Naive B cell (primary cell): ENCODE measurements at places on chromosomes 1 and 21. TPM values are rescaled to one million over a fixed set of nuclear protein-coding genes. Genes with fewer than 3 reads are reported as not detected.

GRCh38 chr1:233679591-233680373 lies 65.9 kb downstream of the KCNK1 start:
- H3K4me3 ChIP-seq: no peak overlapping the region
- no peaks in the 10 kb centered on the region for H3K36me3 ChIP-seq
- DNase-seq: no peak

The IGSF9 gene
- polyA plus RNA-seq: not detected

The TNFSF18 gene
- not detected for polyA plus RNA-seq

The NPR1 gene
- not detected for polyA plus RNA-seq

The HES5 gene
- polyA plus RNA-seq: not detected

The CELA3B gene
- not detected for polyA plus RNA-seq

The ATP1A2 gene
- not detected for polyA plus RNA-seq

The CFAP126 gene
- not detected for polyA plus RNA-seq
